ENCODE measurements at places on chromosomes 5 and 9.

- no peak for DNase-seq
Measured at GRCh38 chr5:19713740-19714139, 274.3 kb downstream of the CDH18 start.

DNA sequence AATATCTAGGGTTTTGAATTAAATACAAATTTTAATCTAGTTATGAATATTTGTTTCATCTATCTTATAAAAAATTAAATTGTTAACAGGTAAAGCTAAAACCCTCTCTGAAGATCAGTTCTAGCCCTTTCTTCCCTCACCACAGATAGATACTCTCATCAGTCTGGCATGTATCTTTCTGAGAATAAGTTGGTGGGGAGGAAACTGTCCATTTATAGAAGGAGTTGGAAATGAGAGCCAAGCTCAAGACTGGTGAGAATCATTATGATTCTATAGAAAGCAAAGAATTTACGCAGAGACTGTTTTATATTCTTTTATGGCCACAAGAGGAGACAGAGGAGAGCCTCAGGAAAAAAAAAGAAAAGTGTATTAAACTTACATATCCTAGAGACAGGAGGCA is 59.0 kb downstream of the STARD4 start:
- DNase-seq = no peak

DNA sequence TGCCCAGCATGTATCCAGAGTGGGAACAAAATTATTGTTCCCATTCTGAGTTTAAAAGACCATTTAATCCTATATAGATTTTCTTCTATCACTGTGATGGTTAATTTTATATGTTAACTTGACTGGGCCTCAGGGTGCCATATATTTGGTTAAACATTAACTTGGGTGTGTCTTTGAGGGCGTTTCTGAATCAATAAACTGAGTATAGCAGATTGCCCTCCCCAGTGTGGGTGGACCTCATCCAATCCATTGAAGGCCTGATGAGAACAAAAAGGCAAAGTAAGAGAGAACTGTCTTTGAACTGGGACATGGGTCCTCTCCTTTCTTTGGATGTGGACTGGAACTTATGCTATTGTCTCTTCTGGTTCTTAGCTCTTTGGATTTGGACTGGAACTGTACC is 17.3 kb downstream of the RIOK2 start:
- no peak for DNase-seq

DNA sequence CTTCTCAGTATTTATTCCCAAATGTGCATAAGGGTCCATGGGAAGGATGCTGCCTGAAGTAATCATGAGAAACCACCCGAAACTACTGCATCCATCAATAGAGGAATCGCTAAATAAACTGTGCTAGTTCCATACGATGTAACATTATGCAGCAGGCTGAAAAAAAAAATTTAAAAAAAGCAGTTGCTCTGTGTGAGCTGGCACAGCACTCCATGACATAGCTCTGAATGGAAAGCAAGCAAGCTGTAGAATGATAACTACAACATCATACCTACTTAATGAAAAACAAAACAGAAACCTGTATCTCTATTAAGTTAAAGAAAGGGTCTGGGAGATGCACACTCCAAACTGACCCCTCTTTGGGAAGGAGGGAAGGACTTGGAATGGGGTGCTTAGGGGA is 49.3 kb downstream of the SHB start:
- DNase-seq = no peak

GRCh38 chr5:7192016-7192415 is 203.9 kb upstream of the ADCY2 start:
- DNase-seq = no peak

DNA sequence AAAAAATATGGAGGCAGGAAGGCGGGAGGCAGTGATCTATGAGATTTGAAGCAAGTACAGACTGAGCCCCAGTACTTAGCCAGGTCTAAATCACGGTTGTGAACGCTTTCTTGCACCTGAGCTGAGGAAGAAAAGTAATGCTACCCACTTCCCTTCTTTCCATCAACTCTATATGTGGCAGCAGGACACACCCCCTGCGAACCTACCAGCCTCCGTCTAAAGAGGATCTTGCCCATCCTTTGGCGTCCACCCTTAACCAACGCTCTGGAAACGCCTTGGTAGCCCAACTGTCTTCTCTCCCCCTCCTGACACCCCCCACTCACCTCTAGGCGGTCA is 545 bp downstream of the HMGCS1 start:
- DNase-seq = no peak

DNA sequence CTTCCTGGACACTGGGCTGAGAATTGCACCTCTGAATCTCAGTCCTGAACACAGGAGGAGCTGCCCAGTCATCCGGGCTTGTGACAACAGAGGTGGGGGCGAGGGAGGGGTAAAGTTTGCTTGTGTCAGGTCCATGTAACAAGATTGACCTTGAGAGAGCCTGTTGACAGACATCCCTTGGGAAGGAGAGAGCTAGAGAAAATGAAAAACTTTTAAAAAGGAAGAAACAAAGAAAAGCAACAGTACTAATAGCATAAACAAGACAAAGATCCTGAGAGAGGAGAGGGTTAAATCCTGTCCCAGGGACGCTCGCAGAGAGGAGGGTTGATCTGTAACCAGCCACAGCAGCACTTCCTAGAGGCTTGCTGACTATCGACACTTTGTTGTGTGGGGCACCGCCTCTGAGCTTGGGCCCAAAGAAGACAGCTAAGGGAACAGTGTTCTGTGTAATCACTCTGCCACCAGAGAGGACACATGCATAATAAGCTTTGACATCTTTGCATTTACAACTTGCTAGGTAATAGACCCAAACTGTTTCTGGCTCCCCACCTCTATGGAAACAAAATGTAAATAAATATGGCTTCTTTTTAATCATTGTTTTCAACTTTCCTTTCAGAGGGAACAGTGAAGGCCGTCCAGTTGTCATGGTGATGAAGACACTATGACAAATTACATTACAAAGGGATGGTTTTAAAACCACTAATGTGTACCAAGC is 363.7 kb downstream of the CSNK1G3 start:
- peak; percentile 13 for DNase-seq

- DNase-seq = peak; percentile 61
Measured at GRCh38 chr5:16467363-16468219, 2.0 kb upstream of the ZNF622 start.

GRCh38 chr5:177378884-177379883 is 5.0 kb upstream of the SLC34A1 start:
- peak; percentile 85 for DNase-seq

DNA sequence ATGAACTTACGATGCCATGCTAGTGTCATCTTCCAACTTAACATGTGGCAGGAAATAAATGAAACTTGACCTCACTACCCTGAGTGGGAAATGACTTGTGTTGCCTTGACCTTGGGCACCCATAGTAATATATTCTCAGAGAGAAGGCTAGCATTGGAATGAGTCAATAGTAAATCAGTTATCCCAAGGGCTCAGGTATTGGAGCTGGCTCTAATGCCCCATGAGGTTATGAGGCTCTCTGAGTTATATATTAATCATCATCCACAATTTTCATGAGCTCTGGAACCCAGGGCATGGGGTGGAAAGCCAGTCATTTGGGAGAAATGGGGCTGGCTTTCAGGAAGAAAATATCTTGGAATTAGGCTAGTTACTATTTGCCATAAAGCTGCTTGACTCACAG is 42.4 kb upstream of the SMIM32 start:
- no peak for DNase-seq

All from astrocyte of the spinal cord (primary cell).